ENCODE measurements at places on chromosomes 3 and 15.
A peak's percentile ranks its signal among the peaks of the same experiment; 100 is the strongest.

- H3K4me3 ChIP-seq: no peak overlapping the region
- no peak overlapping the region for H3K27ac ChIP-seq
- no peaks in the 10 kb centered on the region for H3K27me3 ChIP-seq
- H3K4me1 ChIP-seq: no peaks in the 10 kb centered on the region
- no peaks in the 10 kb centered on the region for H3K36me3 ChIP-seq
- no peak for DNase-seq
Observed at GRCh38 chr3:161946443-161946960, 449.9 kb downstream of the OTOL1 start.

DNA sequence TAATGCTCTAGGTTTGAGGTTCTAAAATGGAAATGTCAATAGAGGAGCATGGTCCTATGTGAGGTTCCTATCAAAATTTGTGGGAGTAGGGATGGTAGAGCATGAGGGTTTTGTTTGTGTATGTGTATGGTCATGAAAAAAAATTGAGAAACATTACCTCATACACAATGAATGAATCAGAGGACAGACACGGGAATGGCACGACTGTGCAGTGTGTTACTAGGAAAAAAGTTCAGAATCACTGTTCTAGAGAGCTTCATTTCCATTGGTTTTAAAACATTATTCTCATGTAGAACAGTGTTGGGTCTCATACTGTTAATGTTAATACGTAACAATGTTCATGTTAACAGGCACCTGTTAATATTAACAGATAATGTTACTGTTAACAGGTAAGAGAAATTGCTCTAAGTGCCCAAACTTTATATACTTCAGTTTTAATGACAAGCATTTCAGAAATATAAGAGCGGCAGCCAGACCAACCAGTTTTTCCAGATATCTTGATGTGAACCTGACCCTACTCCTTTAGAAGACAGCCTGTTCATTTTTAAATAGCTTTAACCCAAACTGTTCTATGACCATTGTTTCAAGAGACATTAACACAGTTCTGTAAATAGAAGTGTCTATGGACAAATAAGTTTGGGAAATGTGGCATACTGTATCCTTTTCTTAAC, 48.0 kb downstream of the SLC15A2 start:
- H3K4me1 ChIP-seq: no peaks in the 10 kb centered on the region
- no peak for DNase-seq
- no peak overlapping the region for H3K27ac ChIP-seq
- no peaks in the 10 kb centered on the region for H3K27me3 ChIP-seq
- H3K36me3 ChIP-seq: peaks cover 9% of the 10 kb centered on the region
- no peak overlapping the region for H3K4me3 ChIP-seq

DNA sequence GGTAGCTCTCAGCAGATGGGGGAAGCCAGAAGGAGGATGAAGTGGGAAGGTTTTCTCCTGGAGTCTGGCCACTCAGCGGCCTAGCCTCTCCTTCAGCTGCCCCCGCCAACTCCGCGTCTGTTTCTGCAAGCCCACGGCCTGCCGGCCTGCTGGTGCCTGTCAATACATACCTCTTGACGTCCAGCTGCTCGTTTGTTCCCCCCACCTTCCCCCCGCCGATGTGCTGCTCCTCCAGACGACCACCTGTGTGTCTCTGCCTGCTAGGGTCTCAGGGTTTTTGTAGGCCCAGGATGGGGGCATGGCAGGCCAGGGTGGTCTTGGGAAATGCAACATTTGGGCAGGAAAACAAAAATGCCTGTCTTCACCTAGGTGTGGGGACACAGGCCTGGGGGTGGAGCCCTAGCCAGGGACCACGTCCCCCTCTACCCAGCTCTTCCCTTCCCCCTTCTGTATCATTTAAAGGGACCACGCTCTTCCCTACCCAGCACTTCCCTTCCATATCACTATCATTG, 137.8 kb downstream of the ALCAM start:
- H3K27ac ChIP-seq: no peak overlapping the region
- H3K4me3 ChIP-seq: no peak overlapping the region
- no peak for DNase-seq
- H3K36me3 ChIP-seq: no peaks in the 10 kb centered on the region
- H3K4me1 ChIP-seq: no peaks in the 10 kb centered on the region
- no peaks in the 10 kb centered on the region for H3K27me3 ChIP-seq

DNA sequence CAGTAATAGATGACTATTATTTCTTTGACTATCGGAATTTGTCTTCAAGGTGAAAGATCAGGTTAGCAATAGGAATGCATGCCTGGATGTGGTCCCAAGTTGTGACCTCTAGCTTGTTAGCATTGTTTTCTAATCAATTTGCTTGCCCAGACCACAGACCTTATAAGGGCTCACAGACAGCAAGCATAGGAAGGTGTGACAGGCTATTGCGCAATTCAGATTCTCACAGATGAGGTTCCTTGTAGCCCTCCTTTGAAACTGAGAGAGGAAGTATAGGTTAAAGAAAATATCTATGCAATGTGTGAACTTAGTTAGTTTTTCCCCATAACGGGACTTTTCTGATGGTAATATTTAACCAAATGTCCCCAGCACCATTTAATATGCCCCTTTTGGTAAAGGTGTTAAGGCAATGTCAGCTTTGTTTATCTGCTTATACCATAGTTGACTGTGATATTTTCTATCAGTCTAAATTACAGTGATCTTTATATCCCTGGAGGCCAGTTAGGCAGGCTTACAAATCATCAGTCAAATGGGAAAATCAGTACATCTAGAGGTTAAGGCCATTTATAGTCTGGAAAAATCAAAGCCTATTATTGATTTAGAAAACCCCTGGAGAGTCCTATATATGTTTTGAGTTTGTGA, 168.1 kb upstream of the MBNL1 start:
- H3K36me3 ChIP-seq: no peaks in the 10 kb centered on the region
- H3K27me3 ChIP-seq: peaks cover 17% of the 10 kb centered on the region
- H3K4me3 ChIP-seq: no peak overlapping the region
- H3K4me1 ChIP-seq: peaks cover 9% of the 10 kb centered on the region
- no peak overlapping the region for H3K27ac ChIP-seq

DNA sequence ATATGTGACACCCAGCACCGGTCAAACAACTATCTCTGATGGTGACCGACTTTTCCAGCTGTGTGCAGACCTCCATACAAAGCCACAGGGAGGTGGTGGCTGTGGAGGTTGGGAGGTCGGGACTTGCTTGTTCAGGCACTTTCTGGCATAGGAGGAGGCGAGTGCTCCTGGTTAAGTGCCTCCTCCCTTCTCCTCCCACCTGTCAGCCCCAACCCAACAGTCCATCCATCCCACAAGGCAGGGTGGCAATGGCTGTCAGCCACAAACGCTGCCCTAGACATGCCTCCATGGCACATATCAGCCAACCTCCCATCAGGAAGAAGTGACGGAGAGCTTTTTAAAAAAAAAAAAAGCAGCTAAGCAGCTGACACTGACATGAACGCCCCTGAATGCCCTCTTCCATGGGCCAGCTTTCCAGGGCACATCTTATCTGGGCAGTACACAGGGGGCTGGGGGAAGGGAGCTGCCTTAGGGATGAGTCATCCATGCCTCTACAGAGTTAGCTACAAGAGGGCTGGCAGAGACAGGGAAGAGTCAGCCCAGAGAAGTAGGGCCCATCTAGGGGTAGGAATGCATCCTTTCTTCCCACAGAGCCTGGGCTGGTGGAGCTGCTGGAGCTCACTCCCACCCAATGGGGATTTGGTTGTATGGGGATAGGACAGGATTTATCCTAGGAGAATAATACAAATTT, 41.2 kb downstream of the CCDC12 start:
- H3K36me3 ChIP-seq: peaks cover 47% of the 10 kb centered on the region
- H3K4me3 ChIP-seq: no peak overlapping the region
- no peak overlapping the region for H3K27ac ChIP-seq
- DNase-seq: no peak

- H3K27me3 ChIP-seq: no peaks in the 10 kb centered on the region
- no peak for DNase-seq
- H3K27ac ChIP-seq: no peak overlapping the region
- H3K4me3 ChIP-seq: no peak overlapping the region
Observed at GRCh38 chr3:17738921-17739320, 3.5 kb downstream of the TBC1D5 start.

DNA sequence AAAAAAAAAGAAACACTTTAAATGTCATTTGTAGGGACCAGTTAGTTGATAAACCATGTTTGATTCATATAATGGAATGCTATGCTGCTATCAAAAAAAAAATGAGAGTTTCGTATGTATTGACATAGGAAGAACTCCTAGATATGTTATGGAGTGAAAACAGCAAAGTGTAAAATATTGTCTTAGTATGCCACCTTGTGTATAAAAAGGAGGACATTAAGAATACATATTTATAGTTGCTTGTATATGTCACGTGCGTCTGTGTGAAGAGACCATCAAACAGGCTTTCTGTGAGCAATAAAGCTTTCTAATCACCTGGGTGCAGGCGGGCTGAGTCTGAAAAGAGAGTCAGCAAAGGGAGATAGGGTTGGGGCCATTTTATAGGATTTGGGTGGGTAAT, 39.5 kb downstream of the KBTBD8 start:
- no peak for DNase-seq
- no peak overlapping the region for H3K27ac ChIP-seq
- no peaks in the 10 kb centered on the region for H3K27me3 ChIP-seq
- no peaks in the 10 kb centered on the region for H3K36me3 ChIP-seq
- H3K4me1 ChIP-seq: no peaks in the 10 kb centered on the region

DNA sequence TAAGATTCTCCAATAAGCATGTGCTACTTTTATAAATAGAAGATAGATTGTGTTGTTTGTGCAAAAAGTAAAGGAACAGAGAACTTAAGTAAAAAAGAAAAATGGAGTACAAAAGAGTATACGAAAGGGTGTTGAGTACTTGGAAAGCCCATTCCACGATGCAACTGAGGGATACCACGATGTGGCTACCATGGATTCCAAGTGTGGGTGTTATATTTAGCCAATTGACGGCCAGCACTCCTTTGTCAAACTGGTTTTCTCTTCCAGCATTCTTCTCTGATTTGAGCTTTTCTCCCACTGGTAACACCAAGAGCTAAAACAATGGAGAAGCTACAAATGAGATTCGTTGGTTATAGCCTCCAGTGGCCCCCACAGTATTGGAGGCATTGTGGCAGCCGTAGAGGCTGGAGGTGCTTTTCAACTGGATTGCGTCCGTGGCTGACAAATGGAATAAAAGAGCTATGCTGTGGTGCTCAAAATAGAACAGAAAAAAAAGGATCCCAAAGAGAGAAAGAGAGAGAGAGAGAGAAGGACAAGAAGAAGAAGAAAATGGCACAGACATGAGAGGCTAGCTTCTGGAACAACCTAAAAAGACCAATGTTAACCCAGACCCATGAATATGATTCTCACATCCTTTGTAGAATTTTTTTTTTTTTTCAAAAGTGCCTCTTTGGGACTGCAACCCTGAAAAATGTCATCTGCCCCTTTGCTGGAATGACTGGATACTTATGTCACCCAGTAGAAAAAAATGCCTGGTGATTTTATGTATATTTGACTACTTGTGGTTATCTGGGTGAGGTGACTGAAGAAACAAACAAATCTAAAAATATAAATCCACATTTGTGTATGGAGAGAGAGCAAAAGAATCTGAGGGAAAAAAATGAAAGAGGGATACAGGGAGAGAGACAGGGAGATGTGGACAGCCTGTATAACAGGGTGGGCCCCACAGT, 345.1 kb downstream of the RORA start:
- no peaks in the 10 kb centered on the region for H3K4me1 ChIP-seq
- peaks cover under 1% of the 10 kb centered on the region for H3K27me3 ChIP-seq
- H3K4me3 ChIP-seq: no peak overlapping the region
- H3K36me3 ChIP-seq: no peaks in the 10 kb centered on the region
- no peak for DNase-seq

DNA sequence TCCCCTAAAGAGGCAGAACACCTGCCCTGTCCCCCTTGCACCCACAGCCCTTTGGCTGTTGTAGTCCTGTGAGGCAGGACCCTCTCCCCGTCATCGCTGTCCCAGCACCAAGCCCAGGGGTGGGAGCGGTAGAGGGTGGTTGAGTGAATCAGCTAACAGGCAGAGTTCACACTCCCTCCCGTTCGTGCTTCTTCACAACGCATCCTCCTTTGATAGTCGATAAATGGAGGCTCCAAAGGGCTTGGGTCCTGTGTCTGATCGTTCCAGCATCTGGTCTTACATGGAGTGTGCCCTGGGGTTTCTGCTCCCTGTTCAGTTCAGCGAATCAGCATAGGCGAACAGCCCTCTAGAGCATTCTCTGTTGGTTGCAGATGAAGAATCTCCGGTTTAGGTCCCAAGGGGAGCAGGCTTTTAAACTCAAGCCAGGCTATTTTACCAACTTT, 820 bp upstream of the HMCES start:
- H3K27me3 ChIP-seq: no peaks in the 10 kb centered on the region
- H3K27ac ChIP-seq: peak overlapping the region; percentile 89
- peaks cover 53% of the 10 kb centered on the region for H3K4me1 ChIP-seq
- H3K4me3 ChIP-seq: peak overlapping the region; percentile 86
- peaks cover 61% of the 10 kb centered on the region for H3K36me3 ChIP-seq

DNA sequence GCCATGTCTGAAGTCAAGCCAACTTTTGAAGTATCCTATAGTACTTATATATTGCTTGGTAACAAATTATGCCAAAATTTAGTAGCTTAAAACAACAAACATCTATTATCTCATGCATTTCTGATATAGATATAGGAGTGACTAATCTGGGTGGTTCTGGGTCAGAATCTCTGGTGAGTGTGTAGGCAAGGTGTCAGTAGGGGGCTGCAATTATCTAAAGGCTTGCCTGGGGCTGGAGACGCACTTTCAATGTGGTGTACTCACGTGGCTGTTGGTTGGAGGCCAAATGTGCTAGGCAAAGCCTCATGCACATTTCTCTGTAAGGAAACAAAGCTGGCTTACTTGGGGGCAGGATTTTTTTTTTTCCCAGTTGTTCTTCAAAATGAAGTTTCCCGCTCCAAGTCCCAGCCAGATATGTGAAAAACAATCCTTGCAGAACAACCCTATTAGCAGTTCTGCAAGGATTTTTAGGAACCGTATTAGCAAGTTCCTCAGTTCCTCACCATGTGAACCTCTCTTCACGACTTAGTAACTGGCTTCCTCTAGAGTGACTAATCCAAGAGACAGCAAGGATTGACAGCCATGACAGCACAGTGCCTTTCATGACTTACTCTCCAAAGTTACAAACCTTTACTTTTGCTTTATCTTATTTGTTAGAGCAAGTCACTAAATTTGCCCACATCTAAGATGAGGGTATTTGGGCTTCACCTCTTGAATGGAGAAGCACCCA, 25.8 kb downstream of the GREM1 start:
- no peak overlapping the region for H3K4me3 ChIP-seq
- H3K4me1 ChIP-seq: no peaks in the 10 kb centered on the region
- peaks cover 13% of the 10 kb centered on the region for H3K27me3 ChIP-seq

DNA sequence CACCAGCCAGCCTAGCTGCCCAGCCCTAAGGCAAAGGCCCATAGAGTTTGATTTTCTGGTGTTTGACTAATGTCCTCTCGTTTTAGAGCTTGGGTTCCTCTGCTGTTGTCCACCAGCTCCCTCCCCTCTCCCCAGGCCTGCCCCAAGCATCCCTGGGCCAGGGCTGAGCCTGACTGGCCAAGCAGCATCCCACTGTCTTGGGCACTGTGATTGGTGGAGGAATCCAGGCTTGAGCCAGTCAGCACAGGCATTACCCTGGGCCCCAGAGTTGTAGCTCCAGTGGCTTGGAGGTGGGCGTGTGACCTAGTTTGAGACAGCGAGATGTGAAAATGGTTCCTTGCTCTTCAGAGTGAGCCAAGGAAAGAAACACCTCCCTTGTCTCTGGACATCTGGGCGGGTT, 155.3 kb upstream of the MEF2A start:
- peaks cover 22% of the 10 kb centered on the region for H3K4me1 ChIP-seq
- no peak overlapping the region for H3K27ac ChIP-seq
- peaks cover 13% of the 10 kb centered on the region for H3K27me3 ChIP-seq
- DNase-seq: no peak

Data from activated naive CD4-positive, alpha-beta T cell treated with anti-CD3 and anti-CD28 coated beads, Interleukin-2, amount 10 ng/mL, durations not matched to agents 7 days and 5 days (primary cell).